Cortex of kidney (tissue), 1 donor: ENCODE measurements at places on chromosomes 5 and 9.

DNA sequence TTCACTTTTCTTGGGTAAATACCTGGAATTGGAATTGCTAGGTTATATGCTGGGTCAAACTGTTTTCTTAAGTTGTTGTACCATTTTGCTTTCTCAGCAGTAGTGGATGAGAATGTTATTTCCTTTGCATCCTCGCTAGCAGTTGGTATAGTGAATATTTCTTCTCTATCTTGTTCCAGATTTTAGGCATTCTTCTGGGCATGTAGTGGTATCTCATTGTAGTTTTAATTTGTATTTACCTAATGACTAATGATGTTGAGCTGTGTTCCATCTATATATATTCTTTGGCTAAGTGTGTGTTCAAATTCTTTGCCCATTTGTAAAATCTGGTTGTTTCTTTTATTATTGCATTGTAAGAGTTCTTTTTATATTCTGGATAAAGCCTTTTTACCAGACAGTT is 333.3 kb downstream of the MAT2B start:
- no peak for DNase-seq

DNA sequence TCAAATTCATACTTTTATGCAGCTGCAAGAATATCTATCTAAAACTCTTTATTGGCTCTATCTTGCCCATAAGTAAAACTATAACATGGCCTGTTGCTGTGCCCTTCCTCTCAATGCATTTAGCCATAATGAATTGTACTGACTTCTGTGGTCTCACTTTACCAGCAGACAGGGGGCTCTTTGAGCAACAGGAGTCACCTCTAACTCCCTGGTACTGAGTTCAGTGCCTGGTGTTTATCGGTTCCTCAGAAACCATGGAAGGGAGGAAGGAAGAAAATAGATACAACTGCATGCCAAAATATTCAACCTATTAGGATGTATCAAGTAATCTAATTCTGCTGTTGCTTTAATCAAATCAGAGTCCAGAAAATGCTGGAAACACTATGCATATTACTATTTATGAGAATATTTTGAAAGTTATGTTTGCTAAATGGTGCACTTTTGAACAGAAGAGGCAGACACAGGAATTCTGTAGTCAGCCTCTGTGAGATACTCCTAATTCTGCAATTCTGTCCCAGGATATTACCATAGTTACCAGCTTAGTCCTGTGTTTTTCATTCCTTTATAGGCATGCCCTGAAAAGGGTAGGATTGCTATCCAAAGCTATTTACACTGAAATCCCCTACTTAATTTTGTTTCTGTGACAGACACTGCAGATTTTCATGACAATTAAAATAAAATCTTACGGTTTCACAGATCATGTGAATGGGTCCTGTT is 89.8 kb downstream of the CD180 start:
- DNase-seq = no peak

- no peak for DNase-seq
Observed at GRCh38 chr5:168820874-168821273, 241.7 kb upstream of the PANK3 start.

- no peak for DNase-seq
Observed at GRCh38 chr9:2228132-2228531, 213.0 kb downstream of the SMARCA2 start.

- no peak for DNase-seq
Observed at GRCh38 chr5:57338068-57338867, 144.3 kb downstream of the ACTBL2 start.

DNA sequence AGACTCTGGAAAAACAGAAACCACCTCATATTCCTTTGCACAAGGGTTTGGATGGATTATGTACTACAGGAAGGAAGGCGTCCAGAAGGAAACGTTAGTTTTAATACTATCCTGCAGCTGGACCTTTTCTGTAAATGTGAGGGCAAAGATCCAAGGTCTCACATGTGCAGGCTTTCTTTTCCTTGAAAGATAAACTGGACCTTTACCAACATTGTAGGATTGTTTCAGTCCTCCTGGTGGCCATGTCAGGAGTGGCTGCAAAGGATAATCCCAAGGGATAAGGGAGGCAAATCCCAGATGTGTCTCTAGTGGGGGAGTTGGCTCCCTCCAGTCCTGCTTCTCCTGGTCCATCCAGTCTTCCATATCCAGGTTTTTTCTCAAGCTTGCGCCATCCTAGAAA is 397.5 kb downstream of the HTR1A start:
- DNase-seq = no peak

GRCh38 chr9:86354818-86355309 is 654 bp upstream of the TUT7 start:
- DNase-seq = no peak

- DNase-seq = no peak
Observed at GRCh38 chr9:121445986-121446385, 53.7 kb downstream of the GGTA1 start.

DNA sequence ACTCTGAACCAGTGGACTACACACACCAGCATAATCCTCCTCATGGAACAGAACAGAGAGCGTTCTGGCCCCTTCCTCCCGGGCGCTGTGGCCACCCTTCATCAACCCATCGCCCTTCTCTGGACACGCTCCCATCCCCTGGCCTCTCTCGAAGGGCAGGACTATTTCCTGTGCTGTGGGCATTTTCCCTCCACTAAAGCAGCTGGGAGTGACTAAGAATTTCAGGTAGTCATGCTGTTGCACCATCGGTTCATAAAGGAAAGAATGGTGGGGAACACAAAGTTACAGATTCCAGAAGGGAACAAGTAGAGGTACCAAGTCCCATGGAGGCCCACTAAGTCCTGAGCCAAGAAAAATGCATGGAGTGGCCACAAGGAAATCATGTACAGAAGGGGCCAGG is 68.6 kb downstream of the EPB41L4B start:
- DNase-seq = no peak

GRCh38 chr9:121956808-121957207 is 136.3 kb downstream of the TTLL11 start:
- DNase-seq = no peak

- no peak for DNase-seq
Observed at GRCh38 chr9:85142968-85143367, 473.4 kb downstream of the NTRK2 start.

GRCh38 chr5:76874088-76874581 is 24.3 kb downstream of the S100Z start:
- DNase-seq = no peak

- DNase-seq = no peak
Observed at GRCh38 chr9:31745886-31746285, 638.6 kb upstream of the ACO1 start.
